ENCODE measurements at places on chromosomes 4 and X.

DNA sequence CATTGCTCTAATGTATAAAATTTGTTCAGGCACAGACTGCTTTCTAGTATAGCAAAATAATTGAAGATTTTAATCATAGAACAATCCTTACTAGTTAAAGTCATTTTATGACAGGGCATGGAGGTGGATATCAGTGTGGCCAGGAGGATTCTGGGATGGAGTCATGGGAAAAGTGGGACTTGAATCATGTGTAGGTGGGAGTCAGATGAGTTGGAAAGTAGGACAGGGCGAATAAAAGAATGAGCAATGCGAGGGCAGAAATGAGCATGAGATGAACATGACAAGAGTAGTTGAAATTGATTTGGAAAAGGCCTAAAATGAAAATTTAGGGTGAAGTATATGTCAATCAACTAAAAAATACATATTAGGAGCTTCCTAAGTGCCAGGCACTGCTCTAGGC, 7.2 kb upstream of the SDAD1 start:
- no peak for DNase-seq

DNA sequence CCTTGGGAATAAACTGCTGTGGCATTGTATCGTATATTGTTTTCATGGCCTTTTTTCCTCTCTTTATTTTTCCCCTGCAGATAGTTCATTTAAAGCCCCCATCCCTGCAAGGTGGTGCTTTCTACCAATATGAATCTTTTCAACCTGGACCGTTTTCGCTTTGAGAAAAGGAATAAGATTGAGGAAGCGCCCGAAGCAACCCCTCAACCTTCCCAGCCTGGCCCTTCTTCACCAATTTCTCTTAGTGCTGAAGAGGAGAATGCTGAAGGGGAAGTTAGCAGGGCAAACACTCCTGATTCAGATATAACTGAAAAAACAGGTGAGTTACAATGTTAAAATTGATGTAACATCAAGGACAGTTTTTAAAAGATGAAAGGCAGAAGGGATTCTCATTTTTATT, 601 bp downstream of the SMARCAD1 start:
- no peak for DNase-seq

DNA sequence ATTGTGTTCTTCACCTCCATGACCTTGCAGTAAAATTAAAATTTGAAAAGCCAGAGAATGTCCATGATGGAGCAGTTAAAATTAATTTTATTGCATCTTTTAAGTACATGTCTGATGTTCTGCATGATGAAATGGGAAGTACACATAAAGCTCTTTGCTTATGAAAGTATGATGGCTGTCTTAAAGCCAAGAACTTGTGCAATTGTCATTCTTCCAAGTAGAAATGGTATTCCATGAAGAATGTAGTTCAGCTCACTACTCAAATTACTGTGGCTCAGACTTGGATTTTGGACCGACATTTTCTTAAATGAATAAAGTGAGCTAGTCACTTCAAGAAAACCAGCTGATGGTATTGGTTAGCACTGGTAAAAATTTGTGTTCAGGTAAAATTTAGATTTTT, 161.7 kb upstream of the CXCL13 start:
- DNase-seq, result no peak

- DNase-seq, result no peak
These were observed 33.5 kb downstream of the TAF7L start for GRCh38 chrX:101257448-101258258.
